Activated CD4-positive, alpha-beta T cell treated with anti-CD3 and anti-CD28 coated beads, Interleukin-2, Interleukin-6, amounts not matched to agents 100 ng/mL and 50 ng/mL, durations not matched to agents 16 hours and 8 hours (primary cell): ENCODE measurements at places on chromosomes 1 and 21.

- DNase-seq: no peak
These were observed 146.3 kb upstream of the PKN2 start for GRCh38 chr1:88537787-88538186.

- DNase-seq: no peak
These were observed 23.6 kb downstream of the POU2F1 start for GRCh38 chr1:167244244-167244643.

DNA sequence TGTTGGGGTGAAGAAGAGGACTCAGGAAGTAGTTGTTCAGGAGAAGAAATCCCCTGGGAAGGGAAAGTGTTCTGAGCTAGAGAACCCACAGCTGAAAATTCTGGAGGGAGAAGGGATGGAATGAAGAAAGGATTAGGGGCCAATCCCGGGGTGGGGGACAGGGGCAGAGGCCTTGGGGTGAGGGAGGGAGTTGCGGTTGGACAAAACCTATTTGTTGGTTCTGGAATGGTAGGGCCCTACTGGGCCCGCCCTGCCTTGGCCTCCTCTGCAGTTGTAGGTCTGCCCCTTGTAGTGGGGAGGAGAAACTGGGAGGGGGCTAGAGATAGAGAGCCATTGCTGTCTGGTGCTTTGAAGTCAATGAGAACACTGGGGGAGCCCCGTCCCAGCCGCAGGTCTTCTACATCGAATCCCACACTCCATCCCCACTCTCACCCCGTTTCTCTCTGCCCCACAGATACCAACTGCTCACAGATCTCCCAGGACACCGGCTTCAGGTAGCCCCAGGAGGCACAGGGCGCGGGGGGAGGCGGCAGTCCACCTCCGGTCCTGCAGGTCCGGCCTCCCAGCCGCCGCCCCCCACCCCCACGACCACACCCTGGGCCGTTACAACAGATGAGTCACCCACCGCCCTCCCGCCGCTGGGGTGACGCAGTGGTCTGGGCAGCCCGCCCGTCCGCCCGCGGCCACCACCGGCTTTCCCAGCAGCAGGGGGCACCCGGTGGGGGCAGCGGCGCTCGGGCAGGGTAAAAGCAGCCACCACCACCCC is 1.1 kb downstream of the TAGLN2 start:
- DNase-seq: peak; percentile 71

GRCh38 chr1:53315046-53315445 is 12.8 kb downstream of the LRP8 start:
- DNase-seq: no peak

GRCh38 chr1:90725657-90726424 is 8.7 kb upstream of the BARHL2 start:
- DNase-seq: no peak

DNA sequence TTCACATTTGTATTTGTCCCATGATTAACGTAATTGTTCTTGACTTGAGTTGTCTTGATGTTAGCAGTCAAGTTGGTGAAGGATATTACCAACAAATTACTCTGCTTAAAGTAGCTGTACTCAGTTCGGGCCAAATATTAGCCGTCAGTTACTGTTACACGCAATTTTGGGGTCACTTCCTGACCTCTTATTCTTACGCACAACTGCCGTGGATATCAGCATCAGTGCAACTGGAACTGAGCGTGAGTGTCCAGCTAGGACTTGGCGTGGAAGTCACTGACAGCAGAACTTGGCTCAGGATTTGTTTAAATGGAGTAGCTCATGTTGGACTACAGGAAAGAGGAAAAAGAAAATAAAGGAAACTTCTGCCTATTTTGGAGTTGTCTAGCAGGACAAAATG is 56.4 kb downstream of the ADAMTS1 start:
- no peak for DNase-seq

- peak; percentile 46 for DNase-seq
These were observed 42.6 kb downstream of the CD34 start for GRCh38 chr1:207868251-207868773.

- DNase-seq: peak; percentile 28
These were observed 9.0 kb downstream of the TGFBR3 start for GRCh38 chr1:91876781-91877573.

- no peak for DNase-seq
These were observed 544.3 kb upstream of the ADAMTS5 start for GRCh38 chr21:27511233-27511632.

DNA sequence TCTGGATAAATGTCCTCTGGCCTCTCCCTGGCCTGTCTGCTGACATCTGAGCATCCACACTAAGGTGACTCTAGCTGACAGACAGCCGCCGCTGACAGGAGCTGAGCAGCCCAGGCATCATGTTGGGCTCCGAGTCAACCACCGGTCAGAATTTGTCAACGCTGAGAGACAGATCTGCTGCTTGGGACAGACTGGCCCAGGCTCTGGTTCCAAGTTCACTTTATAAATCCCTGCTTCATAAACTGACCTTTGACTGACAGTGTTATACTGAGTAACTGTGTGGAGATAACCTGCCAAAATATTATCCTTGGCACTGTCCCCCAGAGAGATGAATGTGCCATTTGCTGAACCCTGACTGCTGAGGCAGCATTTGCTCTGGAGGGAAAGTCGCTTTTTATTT is 616.7 kb downstream of the NPHP4 start:
- DNase-seq: no peak

- no peak for DNase-seq
These were observed 1.2 kb downstream of the KCTD3 start for GRCh38 chr1:215568299-215568692.

- DNase-seq: no peak
These were observed 116.9 kb upstream of the COA6 start for GRCh38 chr1:234256359-234256758.

DNA sequence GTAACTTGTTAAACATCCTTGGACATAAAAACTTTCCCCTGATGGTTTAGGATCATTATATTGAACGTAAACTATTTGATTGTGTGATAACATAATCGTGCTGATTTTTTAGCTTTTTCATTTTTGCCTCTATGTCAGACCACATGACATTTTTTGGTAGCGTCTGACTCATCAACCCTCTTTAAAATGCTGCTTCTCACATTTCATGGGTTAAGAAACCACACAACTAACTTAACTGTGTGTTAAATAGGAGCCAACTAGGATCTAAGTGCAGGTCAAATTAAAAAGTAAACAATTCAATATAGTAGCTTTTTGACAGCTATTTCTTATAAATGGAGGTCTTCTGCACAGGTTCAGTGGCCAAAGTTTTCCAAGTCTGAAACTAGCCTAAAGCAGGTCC is 9.8 kb downstream of the BTG3 start:
- DNase-seq: peak; percentile 26

DNA sequence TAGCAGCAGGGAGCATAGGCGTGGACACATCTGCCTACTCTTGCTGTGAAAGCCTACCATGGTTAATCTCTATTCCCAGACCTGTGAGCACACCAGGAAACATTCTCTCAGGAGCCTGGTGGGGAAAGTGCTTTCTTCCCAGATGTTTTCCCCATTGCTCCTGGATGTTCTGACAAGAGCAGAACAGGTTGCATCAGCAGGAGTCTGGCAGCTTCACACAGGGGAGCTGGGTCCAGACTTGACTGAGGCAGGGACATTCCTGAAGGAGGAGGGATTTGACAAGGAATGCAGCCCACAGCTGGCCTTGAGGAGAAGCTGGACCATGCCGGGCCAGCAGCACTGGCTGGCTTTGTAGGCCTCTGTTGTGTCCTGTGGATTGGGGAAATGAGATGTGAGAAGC is 21.0 kb upstream of the ARTN start:
- no peak for DNase-seq

DNA sequence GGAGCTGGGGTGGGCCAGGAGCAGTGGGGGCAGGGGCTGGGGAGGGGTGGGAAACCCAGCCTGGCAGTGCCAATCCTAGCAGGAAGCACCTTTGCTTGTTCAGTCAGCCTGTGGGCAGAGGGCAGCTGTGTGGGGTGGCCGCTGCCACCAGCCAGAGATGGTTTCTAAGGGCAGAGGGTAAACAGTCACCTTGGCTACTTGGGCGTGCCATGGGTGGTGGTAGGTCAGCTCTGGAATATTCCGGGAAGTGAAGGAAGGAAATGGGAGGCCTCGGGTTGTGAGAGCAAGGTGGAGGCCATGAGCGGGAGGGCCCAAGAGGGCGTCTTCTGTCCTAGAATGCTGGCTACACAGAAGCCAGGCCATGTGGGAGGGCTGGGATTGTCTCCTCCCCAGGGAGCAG is 20.7 kb upstream of the WNT4 start:
- no peak for DNase-seq

DNA sequence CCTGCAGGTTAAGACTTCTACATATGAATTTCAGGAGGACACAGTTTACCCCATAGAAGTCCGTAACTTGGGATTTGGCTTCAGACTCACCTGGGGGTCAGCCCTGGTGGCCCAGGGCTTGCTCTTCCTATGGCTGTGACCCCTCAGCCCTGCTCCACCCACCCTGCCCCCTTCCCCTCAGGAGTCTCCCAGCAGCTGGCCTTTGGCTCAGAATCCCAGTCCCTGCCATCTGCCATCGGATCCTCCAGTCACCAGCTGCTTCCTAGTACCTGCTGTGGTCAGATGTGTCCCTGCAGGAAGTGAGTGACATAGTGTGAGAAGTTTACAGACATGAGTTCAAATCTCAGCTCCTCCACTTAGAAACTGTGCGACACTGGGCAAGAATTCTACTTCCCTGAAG is 332.6 kb downstream of the NPHP4 start:
- DNase-seq: no peak

GRCh38 chr1:236063919-236064673 is 794 bp downstream of the NID1 start:
- DNase-seq: no peak

- no peak for DNase-seq
These were observed 144.0 kb upstream of the PLXNA2 start for GRCh38 chr1:208387908-208388811.

- DNase-seq: peak; percentile 44
These were observed 677 bp upstream of the HSD11B1 start for GRCh38 chr1:209703834-209704504.

- DNase-seq: no peak
These were observed 70.6 kb upstream of the PTGFR start for GRCh38 chr1:78420181-78420580.

- DNase-seq: no peak
These were observed 173.5 kb downstream of the PSMG1 start for GRCh38 chr21:39009587-39010225.

- DNase-seq: no peak
These were observed 87.3 kb downstream of the BACH1 start for GRCh38 chr21:29385934-29386520.

DNA sequence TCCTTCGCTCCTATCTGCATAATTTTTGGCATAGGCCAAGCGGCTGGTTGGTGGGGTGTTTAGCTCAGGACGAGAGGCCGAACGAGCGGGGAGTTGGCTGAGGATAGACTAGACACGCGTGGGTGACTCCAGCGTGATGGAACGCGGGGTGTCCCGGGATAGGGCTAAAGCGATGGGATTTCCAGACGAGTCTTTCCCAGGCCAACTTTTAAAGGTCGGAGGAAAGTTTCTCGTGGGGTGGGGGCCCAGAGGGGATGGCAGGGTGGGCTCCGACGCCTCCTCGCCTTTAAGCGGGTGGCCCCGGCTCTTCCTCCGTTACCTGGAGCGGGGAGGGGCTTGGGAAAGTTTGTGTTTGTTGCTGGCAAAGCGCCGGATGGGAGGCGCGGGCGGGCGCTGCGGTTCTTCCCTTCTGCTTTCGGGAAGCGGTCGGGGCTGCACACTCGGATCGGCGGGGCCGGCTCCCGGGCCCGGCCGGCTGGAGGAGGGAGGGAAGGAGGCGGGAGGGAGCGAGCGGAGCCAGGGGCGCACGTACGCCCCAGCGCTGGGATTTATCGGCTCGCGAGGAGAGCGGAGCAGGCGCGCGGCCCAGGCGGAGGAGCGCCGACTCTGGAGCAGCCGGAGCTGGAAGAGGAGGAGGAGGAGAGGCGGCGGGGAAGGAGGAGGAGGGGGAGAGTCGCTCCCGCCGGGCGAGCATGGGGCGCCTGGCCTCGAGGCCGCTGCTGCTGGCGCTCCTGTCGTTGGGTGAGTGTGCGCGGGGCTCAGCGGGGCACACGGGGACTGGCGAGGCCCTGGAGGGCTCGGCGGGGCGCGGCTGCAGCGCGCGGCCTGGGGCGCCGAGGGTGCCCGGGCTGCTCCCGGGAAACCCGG is at the start of gene PTGFRN:
PTGFRN (plus strand) TSS at position 405 of the 867 bp plus-strand sequence; CDS start at position 693, 288 bp downstream.
- peak; percentile 28 for DNase-seq

DNA sequence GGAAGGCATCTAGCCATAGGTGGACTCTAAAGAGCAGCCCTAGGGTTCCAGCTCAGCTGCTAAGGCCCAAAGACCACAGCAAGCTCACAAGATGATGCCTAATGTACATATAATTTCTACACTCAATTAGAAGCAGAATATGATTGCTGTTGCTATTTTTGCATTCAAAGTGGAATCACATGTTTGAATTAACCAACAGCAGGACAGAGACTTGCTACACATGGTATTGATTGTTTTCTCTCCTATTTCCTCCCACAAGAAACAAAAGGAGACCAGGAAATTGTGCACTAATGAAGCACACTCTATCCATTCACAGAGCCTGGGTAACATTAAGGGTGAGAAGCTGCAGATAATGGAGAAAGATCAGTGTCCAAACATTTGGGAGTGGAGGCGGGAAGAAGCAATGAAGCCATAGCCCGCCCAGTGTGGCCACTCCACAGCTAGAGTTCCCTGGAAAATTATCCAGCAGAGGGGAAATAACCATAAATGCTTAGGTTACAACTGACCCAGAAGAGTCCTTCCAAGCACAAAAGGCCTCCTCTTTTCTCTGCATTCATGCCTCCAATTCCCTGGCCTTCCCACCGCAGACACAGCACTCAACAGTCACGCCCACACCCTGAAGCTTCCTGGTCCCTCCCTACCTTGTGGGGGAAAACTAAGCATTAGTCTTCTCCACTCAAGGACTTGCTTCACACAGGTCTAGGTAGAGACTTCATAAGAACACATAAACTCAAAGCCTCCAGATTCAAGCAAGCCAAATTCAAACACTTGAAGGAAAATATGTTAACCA is 7.5 kb downstream of the CNN3 start:
- DNase-seq: no peak

DNA sequence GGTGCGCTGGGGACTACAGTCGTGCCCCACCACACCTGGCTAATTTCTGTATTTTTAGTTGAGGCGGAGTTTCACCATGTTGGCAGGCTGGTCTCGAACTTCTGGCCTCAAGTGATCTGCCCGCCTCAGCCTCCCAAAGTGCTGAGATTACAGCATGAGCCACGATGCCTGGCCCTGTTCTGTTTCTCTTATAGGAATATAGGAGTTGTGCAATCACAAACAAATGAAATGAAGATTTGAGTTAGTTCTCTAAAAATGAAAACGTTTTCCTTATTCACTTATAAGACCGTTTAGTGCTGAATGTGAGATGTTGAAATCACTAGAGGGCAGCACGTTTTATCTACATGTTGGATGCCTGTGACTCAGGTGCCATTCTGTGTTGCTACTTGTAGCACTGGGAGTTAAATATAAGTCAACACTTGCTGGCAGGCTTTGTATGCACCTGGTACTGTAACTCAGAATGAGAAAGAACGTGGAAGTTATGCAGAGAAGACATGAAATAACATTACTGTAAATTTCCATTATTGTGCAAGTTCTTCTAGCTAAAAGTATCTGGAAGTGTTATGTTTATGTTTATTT is 45.8 kb downstream of the MIGA1 start:
- DNase-seq: peak; percentile 27

DNA sequence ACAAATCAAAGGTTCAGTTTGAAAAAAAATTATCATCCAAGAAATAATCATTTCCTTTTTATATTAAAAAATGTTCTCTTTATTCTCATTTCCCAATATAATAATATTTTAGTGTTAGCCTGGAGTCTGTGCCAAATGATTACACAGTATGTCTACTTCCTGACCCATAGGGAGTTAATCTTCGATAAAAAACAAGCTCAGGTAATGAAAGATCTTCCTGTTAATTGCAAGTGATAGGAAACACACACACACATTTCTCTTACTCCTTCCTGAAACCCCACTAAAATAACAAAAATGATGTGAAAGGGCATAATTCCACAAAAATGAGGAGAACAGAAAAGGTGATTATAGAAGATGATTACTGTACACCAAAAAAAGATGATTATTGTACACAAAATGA is 123.5 kb upstream of the CXADR start:
- no peak for DNase-seq
